KG1 (cell line): ENCODE measurements at places on chromosomes 1 and 21.
A peak's percentile ranks its signal among the peaks of the same experiment; 100 is the strongest.

GRCh38 chr1:19346026-19346425, 33.9 kb downstream of the SLC66A1 start:
- DNase-seq: no peak

GRCh38 chr1:200464784-200465400, 55.1 kb upstream of the ZNF281 start:
- DNase-seq: no peak

GRCh38 chr1:93178418-93178817, 1.8 kb downstream of the TMED5 start:
- DNase-seq: no peak

GRCh38 chr1:181661569-181661968, 178.3 kb downstream of the CACNA1E start:
- DNase-seq: no peak

- no peak for DNase-seq
Observed at GRCh38 chr1:161737625-161738024, 12.0 kb upstream of the DUSP12 start.

GRCh38 chr1:21716169-21716568, 47.0 kb upstream of the RAP1GAP start:
- DNase-seq: no peak

DNA sequence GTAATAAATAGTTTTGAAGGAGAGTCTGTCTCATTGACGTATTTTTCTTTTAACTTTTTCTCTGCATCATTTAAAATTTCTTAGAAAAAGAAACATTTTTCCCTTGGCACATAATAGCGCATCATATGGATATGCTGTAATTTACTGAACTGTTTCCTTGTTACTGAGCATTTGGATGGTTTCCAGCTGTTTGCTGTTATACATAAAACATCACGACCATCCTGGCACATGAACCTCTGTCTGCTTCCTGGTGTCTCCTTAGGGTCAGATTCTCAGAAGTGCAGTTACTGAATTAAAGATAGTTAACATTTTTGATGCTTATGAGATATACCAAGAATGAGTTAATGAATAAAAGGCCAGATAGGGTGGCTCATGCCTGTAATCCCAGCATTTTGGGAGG, 67.2 kb downstream of the BACE2 start:
- DNase-seq: no peak

DNA sequence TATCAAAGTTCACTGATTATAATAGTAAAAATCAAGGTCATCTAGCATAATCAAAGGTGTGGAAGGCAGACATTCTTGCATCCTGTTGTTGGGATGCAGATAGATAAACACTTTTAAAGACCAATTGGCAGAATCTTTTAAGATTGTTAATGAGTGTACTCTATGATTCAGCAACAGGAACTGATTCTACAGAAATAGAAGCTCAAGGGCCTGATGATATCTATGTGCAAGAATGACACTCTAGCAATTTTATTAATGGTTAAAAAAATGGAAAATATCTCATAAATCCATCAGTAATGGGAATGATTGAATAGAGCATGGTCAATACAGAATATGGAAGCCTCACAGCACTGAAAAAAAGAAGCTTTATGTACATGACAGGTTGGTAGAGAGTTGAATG, 2.2 kb upstream of the ATP1A4 start:
- DNase-seq: no peak

GRCh38 chr1:220775240-220775853, 11.4 kb upstream of the MTARC1 start:
- no peak for DNase-seq

- no peak for DNase-seq
Observed at GRCh38 chr1:222759451-222760035, 22.5 kb downstream of the FAM177B start.

- no peak for DNase-seq
Observed at GRCh38 chr1:75275631-75276030, 141.4 kb downstream of the LHX8 start.

GRCh38 chr1:214292322-214292721, 11.4 kb downstream of the SMYD2 start:
- DNase-seq: no peak

GRCh38 chr1:150162862-150163706, 13.4 kb downstream of the PLEKHO1 start:
- DNase-seq: peak; percentile 37

DNA sequence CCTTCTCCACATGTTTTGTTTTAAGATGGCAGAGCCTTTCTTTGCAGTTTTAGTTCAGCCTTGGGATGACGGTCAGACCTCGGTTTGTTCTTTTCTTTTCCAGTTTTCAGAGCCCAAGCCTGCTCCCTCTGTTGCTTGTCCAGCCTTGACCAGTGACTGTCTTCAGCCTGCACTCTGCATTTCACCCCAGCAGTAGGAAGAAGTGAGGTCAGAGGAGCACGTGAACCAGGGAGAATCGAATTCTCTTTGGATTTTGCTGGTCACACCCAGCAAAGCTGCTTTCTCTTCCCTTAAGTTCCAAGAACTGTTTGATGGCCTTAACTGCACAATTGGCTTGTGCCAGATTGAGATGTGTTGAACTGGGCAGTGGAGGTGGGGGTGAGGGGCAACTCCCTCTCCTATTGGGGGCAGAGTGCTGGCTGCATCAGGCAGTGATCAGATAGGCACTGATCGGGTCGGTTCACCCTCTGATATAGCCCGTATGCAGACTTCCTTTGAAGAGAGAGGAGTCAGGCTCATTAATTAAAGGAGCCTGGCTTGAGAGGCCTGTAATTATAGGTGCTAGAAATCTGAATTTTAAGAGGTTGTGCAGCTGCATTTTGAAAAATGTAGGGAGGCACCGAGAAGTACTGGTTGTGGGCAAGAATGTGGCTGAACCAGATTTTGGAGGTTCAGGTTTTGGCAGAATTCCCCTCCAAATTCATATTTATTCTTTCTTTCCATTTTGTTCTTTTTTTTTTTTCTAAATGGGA, 42.4 kb downstream of the PEX14 start:
- DNase-seq: no peak

GRCh38 chr21:17231124-17231523, 281.7 kb upstream of the CXADR start:
- no peak for DNase-seq

- no peak for DNase-seq
Observed at GRCh38 chr1:113035086-113035485, 37.9 kb upstream of the LRIG2 start.

GRCh38 chr1:184743062-184743756, 11.4 kb downstream of the EDEM3 start:
- no peak for DNase-seq

- no peak for DNase-seq
Observed at GRCh38 chr21:29953072-29953471, 13.3 kb upstream of the GRIK1 start.

DNA sequence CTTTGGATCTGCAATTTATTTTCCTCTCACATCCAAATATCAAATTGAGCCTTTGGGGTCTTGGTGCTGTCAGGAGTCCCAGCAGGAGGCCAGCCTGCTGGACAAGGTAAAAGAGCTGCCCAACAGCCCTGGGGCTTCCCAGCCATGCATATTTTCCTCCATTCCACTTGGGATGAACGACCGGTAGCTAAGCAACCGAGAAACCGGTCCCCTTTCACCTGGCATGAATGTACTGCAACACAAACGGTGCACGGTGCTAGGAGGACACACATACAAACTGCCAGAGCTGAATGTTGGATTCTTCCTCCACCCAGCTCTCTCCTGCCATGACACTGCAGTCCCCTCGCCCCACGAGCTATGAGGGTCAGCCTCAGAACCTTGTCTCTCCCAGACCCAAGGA, 42.7 kb downstream of the BCAR3 start:
- no peak for DNase-seq

DNA sequence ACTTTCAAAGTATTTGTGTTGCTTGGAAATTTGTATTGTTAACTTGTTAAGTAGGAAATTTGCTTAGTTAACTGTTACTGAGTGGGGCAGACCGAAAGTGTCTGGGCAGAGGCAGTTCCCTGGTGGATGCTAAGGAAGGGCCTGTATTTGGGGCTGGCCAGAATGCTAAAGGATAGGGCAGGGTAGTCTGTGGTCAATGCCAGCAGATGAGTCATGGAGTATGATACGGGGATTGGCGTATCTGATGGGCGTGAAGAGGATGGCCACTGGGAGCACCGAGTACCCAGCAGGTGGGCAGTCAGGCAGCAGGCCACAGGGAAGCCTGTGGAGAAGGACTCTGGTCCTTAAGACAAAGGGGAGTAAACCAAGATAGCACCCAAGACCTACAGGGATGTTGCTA, 46.6 kb upstream of the SCAF4 start:
- DNase-seq: no peak

DNA sequence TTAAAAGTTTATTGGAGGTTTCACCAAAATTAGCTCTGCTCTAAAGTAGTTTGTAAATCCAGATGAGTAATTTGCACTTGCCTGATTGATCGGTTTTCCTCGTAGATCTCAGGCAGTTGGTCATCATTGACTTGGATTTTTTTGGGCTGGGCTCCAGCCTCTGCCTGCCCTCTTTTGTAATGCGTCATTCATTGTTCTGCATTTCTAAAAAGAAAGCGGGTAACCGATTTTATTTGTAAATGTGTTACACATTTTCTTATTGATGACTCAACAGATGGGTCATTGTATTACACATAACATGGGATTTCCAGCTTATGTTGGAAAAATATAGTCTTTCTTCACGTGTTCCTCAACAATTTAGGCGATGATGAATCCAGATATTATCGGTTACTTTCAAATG, 5.5 kb downstream of the ETS2 start:
- no peak for DNase-seq

- DNase-seq: no peak
Observed at GRCh38 chr1:25006770-25007169, 76.7 kb upstream of the RUNX3 start.

DNA sequence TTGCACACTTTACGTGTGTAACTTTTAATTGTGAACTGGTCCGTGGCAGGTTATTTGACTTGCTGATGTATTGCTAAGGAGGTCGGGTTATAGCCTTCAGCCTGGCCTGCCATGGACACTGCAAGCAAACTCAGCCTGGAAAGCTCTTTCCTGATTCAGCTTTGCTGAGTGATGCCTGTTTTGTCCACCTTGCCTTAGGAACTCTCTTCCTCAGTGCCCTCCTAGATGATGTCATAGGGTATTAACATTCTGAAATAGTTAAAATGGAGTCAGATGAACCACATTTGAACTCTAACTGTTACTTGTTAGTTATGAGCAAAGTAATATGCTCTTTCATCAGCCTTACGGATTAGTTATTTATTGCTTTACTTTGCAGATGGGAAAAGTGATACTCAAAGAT, 446.0 kb downstream of the PCP4 start:
- no peak for DNase-seq

DNA sequence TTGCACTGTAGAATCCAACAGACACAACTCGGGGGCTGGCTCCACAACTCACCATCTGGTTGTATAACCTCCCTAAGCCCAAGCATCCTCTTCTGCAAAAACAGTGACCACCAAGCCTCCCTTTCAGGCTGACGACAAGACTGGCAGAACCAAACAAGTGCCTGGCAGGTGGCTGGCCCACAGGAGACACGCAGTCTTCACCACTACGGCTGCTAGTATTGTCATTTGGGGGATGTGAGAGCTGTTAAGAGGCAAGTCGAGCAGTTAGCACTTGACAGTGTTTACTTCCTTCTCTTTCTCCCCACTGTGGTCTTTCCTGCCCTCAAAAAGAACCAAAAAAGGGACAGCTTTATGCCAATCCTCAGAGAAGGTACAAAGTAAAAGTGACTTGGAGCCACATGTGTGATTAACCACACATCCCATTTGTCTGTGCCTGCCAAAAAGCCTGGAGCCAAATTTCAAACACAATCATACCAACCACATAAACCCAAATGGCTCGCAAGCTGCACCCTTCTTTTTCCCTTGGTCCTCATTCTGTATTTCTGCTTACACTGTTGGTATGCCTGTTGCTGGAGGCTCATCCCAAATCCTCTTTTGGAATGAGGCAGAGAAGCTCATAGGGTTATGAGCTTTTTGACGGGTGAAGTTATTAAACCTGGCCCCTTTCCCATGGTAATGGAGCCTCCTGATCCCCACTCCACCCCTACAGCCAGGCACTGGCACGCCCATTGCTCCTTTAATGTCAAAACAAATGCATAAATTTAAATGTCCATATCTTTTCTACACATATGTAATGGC, 94.1 kb downstream of the TGFBR3 start:
- no peak for DNase-seq

- DNase-seq: no peak
Observed at GRCh38 chr1:211903490-211904245, 73.1 kb upstream of the LPGAT1 start.

DNA sequence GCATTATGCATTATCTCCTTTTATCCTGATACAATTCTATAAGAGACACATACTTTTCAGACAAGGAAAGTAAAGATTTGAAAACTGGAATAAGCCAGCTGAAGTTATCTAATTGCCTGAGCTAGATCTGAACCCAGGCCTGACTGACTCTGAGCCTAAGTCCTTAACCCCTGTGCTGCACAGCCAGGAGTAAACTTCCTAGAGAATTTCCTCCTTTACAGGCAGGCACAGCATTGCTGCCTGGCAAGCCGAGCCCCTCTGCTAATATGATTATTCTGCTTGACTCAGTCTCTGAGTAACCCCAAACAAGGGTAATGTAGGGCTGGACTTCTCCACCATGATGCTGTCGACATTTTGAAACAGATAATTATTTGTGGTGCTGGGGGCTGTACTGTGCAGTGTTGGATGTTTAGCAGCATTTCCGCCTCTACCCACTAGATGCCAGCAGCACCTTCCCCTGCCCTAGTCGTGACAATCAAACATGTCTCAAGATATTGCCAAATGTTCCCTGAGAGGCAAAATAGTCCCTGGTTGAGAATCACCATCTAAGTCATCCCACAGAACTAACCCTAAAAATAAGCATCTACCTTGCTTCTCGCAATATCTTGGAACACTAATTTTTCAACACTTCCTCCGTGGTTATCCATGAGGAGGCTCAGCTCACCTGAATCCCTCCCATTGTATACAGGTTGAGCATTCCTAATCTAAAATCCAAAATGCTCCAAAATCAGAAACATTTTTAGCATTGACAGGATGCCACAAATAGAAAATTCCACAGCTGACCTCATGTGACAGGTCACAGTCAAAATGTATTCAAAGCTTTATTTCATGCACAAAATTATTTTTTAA, 18.5 kb downstream of the CAMK1G start:
- no peak for DNase-seq

- no peak for DNase-seq
Observed at GRCh38 chr1:161827786-161828185, 61.7 kb downstream of the ATF6 start.

- DNase-seq: no peak
Observed at GRCh38 chr1:43366179-43366578, 1.6 kb downstream of the ELOVL1 start.

DNA sequence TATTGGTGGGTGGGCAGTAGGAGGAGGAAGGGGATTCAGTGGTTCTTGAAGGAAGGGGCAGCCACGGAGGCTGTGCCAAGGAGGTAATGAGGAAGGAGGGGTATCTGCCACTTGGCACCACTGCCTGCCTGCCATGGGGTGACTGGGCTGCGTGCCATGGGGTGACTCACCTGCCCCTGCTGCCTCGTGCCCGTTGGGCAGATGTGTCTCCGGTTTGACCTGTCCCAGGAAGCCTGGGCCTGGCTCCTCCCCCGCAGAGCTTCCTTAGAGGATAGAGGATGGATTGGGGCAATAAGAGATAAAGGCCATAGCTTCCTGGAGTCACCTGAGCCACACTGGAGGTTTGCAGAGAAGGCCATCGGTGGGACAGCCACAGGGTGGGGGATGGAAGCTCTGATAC, 1.7 kb downstream of the PADI3 start:
- DNase-seq: peak; percentile 79
